ENCODE measurements at places on chromosomes 7 and 10.

GRCh38 chr10:85600744-85601081 lies 765.9 kb downstream of the GRID1 start:
- peak; percentile 17 for DNase-seq

- no peak for DNase-seq
These were observed 25.9 kb upstream of the GOLGA7B start for GRCh38 chr10:97823734-97824133.

- no peak for DNase-seq
These were observed 34.5 kb upstream of the RBM20 start for GRCh38 chr10:110609605-110610004.

DNA sequence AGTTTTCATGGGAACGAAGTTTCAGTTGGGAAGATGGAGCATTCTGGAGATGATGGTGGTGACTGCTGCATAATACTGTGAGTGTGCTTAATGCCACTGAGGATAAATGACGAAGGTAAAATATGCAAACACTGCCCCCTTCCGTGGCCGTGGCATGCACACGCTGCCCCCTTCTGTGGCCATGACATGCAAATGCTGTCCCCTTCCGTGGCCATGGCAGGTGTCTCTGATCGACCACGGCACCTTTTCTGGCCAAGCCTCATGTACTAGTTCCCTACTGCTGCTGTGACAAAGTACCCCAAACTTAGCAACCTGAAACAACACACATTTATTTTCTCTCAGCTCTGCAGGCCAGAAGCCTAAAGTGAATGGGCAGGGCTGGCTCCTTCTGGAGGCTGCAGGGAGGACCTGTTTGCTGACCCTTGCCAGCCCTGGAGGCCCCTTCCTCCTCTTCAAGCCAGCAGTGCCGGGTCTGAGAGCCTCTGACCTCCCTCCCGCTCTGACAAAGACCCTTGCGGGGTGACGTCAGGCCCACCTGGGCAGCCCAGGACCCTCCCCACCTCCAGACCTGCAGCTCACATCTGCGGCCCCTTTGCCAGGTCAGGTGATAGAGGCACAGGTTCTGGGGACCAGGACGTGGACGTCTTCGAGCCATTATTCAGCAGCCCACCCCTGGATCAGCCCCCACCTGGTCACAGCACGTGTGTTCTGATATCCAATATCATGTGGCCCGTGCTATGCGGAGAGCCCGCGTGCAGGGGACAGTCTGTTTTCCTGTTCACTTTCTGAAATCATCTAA lies 82.0 kb downstream of the MICALL2 start:
- no peak for DNase-seq

DNA sequence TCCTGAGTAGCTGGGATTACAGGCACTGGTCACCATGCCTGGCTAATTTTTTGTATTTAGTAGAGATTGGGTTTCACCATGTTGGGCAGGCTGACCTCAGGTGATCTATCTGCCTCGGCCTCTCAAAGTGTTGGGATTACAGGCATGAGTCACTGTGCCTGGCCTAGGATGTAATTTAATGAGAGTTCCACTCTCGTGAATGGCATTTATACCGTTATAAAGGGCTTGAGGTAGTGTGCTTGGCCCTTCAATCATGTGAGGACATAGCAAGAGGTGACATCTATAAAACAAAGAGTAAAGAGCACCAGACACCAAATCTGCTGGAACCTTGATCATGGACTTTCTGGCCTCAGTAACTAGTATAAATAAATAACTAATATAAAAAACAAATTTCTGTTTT lies 93.5 kb upstream of the PPP1R9A start:
- DNase-seq = no peak

GRCh38 chr7:144991041-144991440 lies 155.2 kb upstream of the TPK1 start:
- no peak for DNase-seq

GRCh38 chr10:27746397-27747095 lies 927 bp upstream of the MKX start:
- DNase-seq = no peak

- no peak for DNase-seq
These were observed 1.2 kb downstream of the FAM180A start for GRCh38 chr7:135747366-135747765.

GRCh38 chr10:17239345-17240085 lies 11.5 kb downstream of the VIM start:
- DNase-seq = no peak

DNA sequence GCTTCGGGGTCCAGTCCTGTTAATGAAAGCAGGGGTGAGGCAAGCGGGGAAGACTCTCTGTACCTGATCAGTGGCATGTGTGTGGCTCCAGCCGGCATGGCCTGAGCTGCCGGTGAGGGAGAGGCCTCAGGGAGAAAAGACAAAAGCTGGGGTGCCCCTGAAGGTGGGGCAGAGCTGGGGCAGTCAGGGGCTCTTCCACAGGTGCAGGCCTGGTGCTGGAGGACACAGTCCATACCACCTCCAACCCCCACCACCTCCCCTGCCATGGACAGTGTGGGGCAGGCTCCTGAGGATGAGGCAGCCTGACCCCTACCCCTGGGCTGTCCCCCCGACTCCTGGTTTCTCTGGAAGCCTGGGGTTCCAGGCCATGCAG lies 129.5 kb downstream of the LHPP start:
- no peak for DNase-seq

DNA sequence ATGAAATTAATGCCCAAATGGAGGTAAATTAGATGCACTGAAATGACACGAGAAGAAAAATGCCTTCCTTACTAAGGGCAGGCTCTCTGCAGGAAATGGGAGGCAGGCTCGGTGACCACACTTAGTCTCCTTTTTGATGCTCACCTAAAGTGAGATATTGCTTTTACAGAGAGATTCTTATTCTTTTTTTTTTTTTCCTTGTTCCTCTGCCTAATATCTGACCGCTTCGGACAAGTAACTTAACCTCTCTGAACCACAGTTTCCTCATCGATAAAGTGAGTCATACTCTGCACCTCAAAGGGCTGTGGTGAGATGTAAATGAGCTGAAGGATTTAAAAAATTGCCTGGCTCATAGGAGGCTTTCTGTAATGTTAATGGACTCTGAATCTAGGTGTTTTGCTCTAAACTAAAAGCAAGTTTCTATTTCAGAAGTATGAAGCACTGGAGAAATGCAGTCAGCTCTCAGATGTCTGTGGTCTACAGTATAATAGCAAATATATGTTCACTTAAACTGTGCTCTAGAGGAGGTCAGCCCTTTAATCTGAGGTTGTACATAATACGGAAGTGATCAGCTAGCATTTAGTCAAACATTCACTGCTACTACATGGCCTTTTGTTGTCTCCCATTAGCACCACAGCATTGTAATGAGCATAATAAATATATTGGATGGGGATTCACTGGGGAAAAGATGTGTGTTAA lies 23.2 kb downstream of the NKX2-3 start:
- DNase-seq = no peak

DNA sequence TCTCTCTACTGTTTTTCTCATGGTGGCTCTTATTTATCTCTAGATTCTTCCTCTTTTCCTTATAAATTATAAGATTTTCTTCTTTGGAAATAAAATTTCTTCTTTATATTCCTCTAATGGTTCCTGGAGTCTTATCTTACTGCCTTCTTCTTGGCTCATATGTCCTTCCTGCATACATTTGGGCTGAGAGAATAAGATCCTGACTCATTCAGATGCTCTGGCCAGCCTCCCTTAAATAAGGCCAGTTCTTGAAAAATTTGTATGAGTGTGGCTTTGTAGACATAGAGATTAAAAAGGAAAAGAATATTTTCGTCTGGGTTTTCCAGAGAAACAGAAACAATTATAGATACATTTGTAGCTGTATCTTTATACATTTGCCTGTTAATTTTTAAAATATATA lies 411.3 kb downstream of the KIF20B start:
- no peak for DNase-seq

GRCh38 chr7:99617192-99617781 lies 541 bp downstream of the ZSCAN25 start:
- DNase-seq = no peak

- peak; percentile 87 for DNase-seq
These were observed 144.0 kb upstream of the RET start for GRCh38 chr10:42932735-42933447.

GRCh38 chr10:104850023-104850422 lies 208.9 kb downstream of the SORCS3 start:
- no peak for DNase-seq

- no peak for DNase-seq
These were observed 368.2 kb downstream of the CCSER2 start for GRCh38 chr10:84696610-84697009.

DNA sequence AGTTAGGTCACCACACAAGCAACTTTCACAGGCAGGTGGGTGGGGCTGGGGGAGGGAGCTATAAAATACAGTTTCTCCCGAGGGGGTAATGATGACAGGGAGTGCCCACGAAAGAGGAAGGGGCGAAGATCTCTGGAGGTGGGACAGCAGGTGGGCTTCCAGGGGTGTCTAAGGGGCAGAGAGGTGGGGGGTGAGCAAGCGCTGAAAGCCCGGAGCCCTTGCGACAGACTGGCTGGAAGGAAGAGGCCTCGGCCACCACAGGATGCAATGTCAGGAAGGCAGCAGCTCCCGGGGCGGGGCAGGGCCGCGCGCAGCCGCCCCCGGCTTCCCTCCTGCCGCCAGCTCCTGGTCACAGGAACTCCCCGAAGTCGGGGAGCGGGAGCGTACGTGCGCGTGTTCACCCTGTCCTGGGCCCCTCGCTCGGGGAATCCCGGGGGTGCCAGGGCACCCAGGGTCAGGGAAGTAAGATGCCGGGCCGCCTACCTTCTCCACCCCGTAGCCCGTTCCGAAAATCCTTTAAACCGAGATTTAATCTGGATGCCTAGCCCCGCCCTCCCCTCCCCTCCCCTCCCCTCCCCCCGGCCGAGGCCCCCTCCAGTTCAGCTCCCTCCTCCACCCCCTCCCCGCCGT lies 105.2 kb upstream of the PPIF start:
- DNase-seq = peak; percentile 79

DNA sequence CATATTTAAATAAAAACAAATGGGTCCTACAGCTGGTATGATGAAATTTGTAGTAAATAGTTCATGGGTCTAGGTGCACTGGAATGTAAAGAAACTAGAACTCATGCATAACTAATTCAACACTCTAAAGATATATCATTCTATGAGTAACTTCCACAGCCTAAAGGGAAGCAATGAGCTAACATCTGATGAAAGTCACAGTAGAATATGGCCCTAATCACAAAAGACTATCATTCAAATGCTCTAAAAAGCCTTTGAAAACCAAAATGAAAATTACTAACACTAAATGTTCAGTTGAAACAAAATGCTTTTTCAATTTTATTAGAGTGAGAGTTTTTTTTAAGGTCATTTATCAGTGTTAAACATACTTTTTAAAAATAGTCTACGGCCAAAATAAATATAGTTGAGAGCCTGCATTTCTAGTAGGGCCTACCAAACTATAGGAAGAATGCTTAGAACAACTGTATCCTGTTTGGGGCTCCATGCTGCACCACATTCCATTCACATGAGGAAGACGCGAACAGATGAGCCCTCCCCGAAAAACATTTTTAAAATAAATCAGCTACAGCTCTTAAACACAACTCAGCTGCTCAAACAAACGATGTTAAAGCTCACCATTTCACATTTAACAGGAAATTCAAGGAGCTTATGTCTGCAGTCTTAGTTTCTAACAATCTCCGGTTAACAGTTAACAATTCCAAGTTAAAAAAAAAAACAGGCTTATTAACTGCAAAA lies 134.5 kb downstream of the NRBF2 start:
- DNase-seq = no peak

GRCh38 chr7:143331179-143331801 lies 15.4 kb downstream of the CLCN1 start:
- DNase-seq = no peak

DNA sequence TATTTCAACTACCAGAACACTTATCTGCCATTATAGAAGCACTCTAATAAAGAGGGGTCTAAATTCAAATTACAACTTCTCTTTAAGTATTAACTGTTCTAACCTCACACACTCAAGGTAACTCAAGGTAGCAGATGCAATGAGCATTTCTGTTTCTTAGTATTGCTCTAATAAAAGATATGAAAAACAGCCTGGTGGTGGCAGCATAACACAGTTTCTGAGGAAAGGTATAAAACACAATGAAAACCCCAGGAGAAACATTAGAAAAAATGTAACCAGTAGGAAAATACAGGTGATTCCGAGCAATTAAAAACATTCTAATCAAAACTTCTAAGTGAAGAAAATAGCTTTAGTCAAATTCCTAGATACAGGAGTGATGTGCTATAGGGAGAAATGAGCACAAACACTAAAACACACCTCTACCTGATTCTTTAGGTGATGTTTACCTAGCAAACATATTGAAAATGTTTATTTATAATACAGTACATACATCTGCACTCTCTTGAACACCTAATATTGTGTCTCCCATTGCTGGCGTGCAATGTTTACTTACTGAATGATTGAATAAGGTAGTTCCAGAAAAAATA lies 3.5 kb downstream of the MKRN1 start:
- DNase-seq = no peak

- no peak for DNase-seq
These were observed 40.8 kb upstream of the STEAP4 start for GRCh38 chr7:88347517-88347916.

DNA sequence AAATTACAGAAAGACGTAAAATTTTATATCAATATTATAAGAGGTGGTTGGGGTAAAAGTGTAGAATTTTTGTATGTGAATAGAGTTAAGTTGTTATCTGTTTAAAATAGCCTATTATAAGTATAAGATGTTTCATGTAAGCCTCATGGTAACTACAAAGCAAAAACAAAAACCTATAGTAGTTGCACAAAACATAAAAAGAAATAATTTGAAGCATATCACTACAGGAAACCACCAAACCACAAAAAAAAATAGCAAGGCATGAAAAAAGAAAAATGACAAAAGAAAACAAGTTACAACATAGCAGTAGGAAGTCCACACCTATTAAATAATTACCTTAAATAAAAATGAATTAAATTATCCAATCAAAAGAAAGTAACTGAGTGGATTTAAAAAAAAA lies 12.4 kb upstream of the GSTK1 start:
- DNase-seq = no peak

- no peak for DNase-seq
These were observed 60.2 kb upstream of the MKRN1 start for GRCh38 chr7:140539461-140539860.

DNA sequence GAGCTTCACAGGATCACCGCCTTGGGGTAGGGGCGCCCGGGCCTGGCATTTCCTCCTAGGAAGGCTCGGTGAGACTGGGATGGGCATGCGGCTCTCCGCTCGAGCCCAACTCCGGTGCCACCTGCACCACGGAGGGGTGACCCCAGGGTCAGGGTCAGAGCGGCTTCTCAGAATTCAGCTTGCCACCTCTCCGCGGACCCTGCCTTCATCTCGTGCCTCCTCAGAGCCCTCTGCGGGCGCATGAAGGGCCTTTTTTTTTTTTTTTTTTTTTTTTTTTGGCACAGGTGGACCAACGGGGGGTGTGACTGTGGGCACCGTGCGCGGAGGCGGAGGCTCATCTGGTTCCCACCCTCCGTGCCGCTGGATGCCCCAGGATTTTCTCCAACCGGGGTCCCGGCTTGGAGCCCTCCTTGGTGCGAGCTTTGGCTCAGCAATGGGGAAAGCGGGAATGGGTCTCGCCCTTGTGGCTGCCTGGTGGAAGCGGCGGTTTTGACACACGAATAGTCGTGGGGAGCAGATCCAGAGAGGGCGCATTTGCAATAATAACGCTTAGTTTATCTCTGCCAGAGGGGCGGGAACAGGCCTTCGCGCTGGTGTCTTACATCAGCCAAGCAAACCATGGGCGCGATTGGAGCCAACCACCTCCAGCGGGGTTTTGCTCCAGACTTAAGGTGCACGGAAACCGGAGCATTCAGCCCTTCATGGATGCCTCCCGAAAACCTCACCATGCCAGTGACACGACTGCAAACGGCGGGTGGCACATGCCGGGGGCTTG lies 5.0 kb upstream of the TNRC18 start:
- DNase-seq = no peak
